ENCODE measurements at places on chromosomes 11 and 22. TPM values are rescaled to one million over a fixed set of nuclear protein-coding genes. Genes with fewer than 3 reads are reported as not detected.

The SNX32 gene
- total RNA-seq, result 0.37 TPM

The KLHL35 gene
- total RNA-seq, result 1.4 TPM

The GDPD4 gene
- not detected for total RNA-seq

The KDM2A gene
- 37.3 TPM for total RNA-seq

The MAJIN gene
- total RNA-seq, result not detected

The CFAP300 gene
- total RNA-seq, result 1.8 TPM

All from right atrium auricular region (tissue), 2 donors.